ENCODE measurements at places on chromosomes 7 and 10. TPM values are rescaled to one million over a fixed set of nuclear protein-coding genes. Genes with fewer than 3 reads are reported as not detected.

CDK1 gene
- 0.46 TPM for polyA plus RNA-seq

VSTM4 gene
- polyA plus RNA-seq: not detected

CPED1 gene
- polyA plus RNA-seq: 3.8 TPM

GNAT3 gene
- polyA plus RNA-seq: not detected

PFKP gene
- polyA plus RNA-seq: 42.2 TPM

SLC18A3 gene
- not detected for polyA plus RNA-seq

HYAL4 gene
- polyA plus RNA-seq: not detected

NAMPT gene
- 19.4 TPM for polyA plus RNA-seq

TMEM270 gene
- polyA plus RNA-seq: not detected

IRF5 gene
- polyA plus RNA-seq: 132 TPM

MMP21 gene
- not detected for polyA plus RNA-seq

ANXA8L1 gene
- not detected for polyA plus RNA-seq

VKORC1L1 gene
- polyA plus RNA-seq: 3.0 TPM

GRID2IP gene
- 0.09 TPM for polyA plus RNA-seq

THSD7A gene
- polyA plus RNA-seq: not detected

OPN1SW gene
- not detected for polyA plus RNA-seq

IDI2 gene
- polyA plus RNA-seq: not detected

PRPS1L1 gene
- polyA plus RNA-seq: not detected

LRIT1 gene
- polyA plus RNA-seq: not detected

HOXA10 gene
- 0.70 TPM for polyA plus RNA-seq

C1QL3 gene
- polyA plus RNA-seq: 0.21 TPM

NME8 gene
- not detected for polyA plus RNA-seq

DGKB gene
- not detected for polyA plus RNA-seq

ACBD7 gene
- not detected for polyA plus RNA-seq

LRMDA gene
- not detected for polyA plus RNA-seq

ENTPD7 gene
- polyA plus RNA-seq: 0.99 TPM

PRKCQ gene
- polyA plus RNA-seq: 1.7 TPM

POLR2J2 gene
- 3.3 TPM for polyA plus RNA-seq

Measured in IgD-negative memory B cell (primary cell).